T-helper 2 cell (primary cell): ENCODE measurements at places on chromosomes 11 and 22.

- DNase-seq = no peak
Observed at GRCh38 chr11:12266943-12267342, 110.4 kb upstream of the PARVA start.

DNA sequence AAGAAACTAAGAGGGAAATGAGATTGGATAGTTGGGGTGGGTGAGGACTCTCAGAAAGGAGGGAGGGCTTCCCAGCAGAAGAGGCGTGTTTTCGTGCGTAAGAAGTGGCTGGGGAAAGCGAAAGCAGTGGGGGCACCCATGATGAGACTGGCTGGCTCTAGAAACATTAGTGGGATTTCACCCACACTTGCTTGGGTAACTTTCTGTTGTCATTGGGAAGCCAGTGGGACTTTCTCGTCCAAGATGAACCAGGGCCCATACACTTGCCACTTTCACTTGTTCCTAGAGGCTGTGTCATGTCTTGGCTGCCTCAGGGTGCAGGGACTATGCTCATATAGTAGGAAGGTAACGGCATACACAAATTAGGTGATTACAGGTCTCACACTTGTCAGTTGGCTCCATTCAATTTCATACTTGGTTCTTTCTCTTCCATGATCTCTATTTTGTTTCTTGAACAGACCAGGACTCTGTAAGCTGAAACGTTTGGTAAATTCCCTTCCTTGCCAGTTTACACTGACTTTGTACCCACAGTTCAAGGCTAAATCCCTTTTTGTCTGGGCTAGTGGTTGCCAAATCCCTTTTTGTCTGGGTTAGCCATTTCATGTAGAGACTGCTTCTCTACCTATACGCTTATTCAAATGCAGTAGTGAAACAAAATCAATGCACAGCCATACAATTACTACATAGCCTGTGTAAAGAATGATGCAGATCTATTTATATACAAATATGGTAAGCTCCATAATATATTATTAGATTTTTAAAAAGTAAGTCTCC lies 42.0 kb upstream of the CXCR5 start:
- no peak for DNase-seq

- DNase-seq = no peak
Observed at GRCh38 chr11:77876045-77876444, 55.1 kb downstream of the AAMDC start.

DNA sequence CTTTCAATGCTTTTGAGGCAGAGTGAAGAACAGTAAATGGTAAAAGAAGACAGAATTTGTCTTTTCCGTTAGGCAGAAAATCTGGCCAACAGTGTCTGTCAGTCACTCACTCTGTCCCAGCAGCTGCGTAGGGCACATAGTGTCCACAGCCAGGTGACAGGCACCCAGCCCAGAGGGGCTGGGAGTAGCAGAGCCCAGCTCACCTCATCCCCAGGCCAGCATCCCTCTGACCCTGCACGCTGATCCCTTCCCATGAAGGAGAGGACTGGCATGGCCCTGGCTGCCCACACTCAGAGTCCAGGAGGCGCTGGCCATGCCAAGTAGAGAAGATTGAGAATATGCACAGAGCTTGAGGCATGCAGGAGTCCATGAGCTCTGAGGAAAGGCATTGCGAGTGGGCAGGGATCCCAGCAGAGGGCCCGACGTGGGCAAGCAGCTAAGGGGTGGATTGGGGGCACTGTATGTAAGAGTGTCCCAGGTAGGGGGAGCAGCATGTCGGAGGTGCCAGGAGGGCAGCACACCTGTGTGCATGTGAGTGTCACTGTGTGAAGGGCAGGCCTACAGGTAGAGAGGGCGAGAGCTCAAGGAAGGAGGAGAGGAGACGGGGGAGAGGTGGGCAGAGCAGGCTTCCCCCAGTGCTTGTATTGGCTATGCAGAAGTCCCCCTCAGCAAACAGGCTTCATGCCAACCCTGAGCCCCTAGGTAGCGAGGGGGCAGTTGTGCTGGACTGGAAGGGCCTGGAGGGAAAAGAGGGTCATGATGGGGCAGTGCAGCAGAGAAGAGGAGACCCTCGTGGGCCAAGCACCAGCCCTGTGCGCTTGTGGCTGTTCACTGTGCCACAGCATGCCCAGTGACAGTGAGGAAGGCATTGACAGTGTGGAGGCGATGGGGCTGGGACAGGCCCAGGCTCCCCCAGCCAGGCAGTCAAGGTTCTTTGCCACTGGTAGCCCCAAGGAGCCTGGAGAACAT lies 133.8 kb downstream of the OSBP2 start:
- DNase-seq = no peak

GRCh38 chr22:19478045-19478900 lies 720 bp downstream of the UFD1 start:
- DNase-seq = no peak

GRCh38 chr11:126491092-126491491 lies 135.6 kb downstream of the ST3GAL4 start:
- DNase-seq = no peak

DNA sequence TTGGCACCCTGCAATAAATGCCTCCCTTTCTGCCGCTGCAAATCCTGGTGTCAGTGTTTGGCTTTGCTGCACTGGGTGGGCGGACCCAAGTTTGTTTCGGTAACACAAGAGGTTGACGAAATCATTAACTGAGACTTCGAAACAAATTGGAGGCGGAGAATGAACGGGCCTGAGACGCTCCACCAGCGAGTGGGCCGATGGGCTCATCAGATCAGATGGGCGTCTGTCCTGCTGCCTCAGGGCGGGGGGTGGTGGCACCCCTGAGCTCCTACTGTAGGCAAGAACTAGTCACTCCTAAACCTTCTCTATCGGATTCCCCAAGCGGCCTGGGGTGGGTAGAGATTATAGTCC lies 918 bp upstream of the CAPN5 start:
- no peak for DNase-seq

DNA sequence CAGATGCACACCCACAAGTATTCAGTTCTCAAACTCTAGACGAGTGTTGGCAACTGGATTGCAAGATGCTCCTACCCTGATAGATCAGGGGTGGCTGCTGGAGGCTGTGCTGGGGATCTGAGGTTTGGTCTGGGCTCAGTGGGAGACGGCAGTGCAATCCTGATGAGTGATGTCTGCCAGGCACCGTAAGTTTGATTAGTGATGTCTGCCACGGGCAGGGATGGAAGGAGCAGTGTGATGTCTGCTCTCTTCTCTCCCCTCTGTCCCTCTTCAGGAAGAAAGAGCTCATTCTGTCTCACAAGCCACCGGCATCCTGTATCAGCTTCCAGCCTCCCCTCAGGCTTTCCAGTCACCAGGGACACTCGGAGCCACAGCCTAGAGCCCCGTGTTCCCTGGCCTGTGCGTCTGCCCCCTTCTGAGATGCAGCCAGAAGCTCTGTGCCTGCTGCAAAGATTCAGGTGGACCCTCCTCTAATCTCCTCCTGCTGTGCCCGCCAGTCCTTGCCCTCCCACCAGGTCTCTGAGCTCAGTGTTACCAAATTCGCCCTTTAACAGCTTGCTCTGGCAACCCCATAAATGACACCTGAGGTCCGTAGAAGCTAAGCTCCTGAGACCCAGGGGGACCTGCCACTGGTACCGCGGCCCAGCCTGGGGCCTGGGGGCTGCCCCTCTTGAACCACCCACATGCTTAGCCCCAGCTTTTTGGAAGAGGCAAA lies 19.9 kb downstream of the TP53I11 start:
- DNase-seq = no peak

DNA sequence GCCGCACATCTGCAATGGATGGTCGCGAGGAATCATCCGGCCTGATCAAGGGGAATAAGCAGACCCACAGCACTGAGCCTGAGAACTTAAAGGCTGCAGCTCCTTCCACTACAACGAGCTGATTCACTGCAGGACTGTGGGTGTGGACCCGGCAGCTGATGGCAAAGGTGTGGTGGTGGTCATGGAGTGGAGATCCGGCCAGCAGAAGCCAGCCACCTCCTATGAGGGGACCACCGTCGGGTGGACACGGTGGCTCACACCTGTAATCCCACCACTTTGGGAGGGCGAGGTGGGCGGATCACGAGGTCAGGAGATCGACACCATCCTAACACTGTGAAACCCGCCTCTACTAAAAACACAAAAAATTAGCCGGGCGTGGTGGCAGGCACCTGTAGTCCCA lies 66.4 kb downstream of the DGCR2 start:
- DNase-seq = no peak

- no peak for DNase-seq
Observed at GRCh38 chr11:33437529-33437928, 180.3 kb downstream of the HIPK3 start.

GRCh38 chr11:90593099-90593498 lies 370.2 kb upstream of the CHORDC1 start:
- no peak for DNase-seq

- no peak for DNase-seq
Observed at GRCh38 chr22:27504360-27505253, 296.9 kb downstream of the MN1 start.

GRCh38 chr22:35742342-35743100 lies 24.8 kb downstream of the APOL5 start:
- no peak for DNase-seq

DNA sequence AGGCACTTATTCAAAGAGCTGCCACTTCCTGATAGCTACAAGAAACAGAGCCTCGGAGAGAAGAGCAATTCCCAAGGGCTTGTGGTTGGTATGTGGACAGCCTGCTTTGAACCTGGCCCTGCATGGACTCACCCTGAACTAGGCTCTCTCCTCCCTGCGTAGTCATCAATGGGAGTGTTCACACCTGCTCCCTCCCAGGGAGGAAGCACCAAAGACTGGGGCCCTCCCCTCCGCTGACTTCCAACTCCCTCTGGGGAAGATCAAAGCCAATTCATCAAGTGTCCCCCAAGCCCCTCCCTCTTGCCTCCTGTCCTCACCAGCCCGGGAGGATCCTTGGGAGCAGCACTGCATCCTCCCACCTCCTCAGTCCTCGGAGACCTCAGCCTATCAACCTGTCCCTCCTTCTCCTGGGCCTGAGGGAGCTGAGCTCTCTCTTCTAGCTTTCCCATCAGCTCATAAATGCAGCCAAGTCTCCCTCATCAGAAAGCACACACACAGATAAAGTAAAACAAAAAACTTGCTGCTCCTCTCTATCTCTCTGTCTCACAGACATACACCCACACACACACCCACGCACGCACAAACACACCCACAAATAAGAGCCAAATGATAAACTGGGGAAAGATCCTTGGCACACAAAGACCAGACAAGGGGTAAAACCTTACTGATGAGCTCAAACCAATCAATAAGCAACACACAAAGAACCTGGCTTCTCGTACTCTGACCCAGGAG lies 3.3 kb downstream of the A4GALT start:
- DNase-seq = no peak

DNA sequence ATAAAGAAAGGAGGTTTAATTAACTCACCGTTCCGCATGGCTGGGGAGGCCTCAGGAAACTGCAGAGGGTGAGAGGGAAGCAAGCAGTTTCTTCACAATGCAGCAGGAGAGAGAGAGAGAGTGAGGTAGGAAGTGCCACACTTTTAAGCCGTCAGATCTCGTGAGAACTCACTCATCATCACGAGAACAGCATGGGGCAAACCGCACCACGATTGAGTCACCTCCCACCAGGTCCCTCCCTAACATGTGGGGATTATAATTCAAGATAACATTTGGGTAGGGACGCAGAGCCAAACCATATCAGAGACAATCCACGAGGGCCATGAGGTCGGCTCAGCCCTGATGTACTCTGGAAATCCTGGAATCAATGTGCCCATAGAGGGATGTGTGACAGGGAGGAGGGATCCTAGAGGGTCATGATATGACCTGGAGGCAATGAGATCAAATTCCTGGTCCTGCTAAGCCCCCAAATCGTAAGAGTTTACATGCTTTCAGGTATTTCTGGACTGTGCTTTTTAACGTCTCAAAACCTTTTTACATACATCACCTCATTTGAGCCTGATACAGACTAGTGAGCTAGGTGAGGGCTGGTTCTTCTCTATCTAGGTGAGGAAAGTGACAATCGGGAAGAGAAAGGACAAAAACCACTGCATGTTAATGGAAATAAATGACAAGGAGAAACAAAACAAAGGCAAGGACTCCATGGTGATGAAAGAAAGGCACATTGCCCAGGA lies 19.5 kb upstream of the RASSF10 start:
- DNase-seq = no peak
